Aortic smooth muscle cell (primary cell): ENCODE measurements at places on chromosomes 6 and 20. TPM values are rescaled to one million over a fixed set of nuclear protein-coding genes. Genes with fewer than 3 reads are reported as not detected.

Gene SMLR1
- total RNA-seq, result not detected in 2 replicates

Gene TLDC2
- total RNA-seq, result 0.13 and 0.19 TPM in 2 replicates

Gene OXT
- total RNA-seq, result not detected in 2 replicates

Gene OLIG3
- 0.06 TPM in 1 of 2 replicates, not detected in the other for total RNA-seq

Gene DSP
- total RNA-seq, result 0.25 and 0.53 TPM in 2 replicates

Gene FUT9
- total RNA-seq, result not detected in 2 replicates

Gene DOP1A
- total RNA-seq, result 30.6 and 36.1 TPM in 2 replicates

Gene TNNC2
- total RNA-seq, result 1.4 and 1.5 TPM in 2 replicates

Gene SCUBE3
- 2.5 and 9.2 TPM in 2 replicates for total RNA-seq

Gene CD24
- 0.26 and 0.37 TPM in 2 replicates for total RNA-seq

Gene BNIP5
- not detected in 2 replicates for total RNA-seq

Gene LRFN2
- not detected in 2 replicates for total RNA-seq

Gene MC3R
- not detected in 2 replicates for total RNA-seq

Gene SLC26A8
- 0.26 and 0.31 TPM in 2 replicates for total RNA-seq

Gene COX7A2
- 122 and 170 TPM in 2 replicates for total RNA-seq

Gene SLC22A16
- not detected in 2 replicates for total RNA-seq

Gene ULBP1
- under 0.01 and 0.06 TPM in 2 replicates for total RNA-seq

Gene IRF4
- under 0.01 TPM in 1 of 2 replicates, not detected in the other for total RNA-seq

Gene COL9A1
- total RNA-seq, result not detected in 2 replicates

Gene TRAPPC3L
- 0.12 and 0.13 TPM in 2 replicates for total RNA-seq

Gene SEC63
- total RNA-seq, result 21.0 and 29.3 TPM in 2 replicates

Gene CFAP206
- 0.31 and 0.79 TPM in 2 replicates for total RNA-seq

Gene KCNK16
- not detected in 2 replicates for total RNA-seq

Gene SYNDIG1
- 3.2 and 5.1 TPM in 2 replicates for total RNA-seq

Gene TCP11
- 0.13 and 0.25 TPM in 2 replicates for total RNA-seq

Gene COL10A1
- under 0.01 TPM in 1 of 2 replicates, not detected in the other for total RNA-seq

Gene TMC2
- total RNA-seq, result not detected in 2 replicates

Gene MYLK2
- total RNA-seq, result 0.13 and 0.19 TPM in 2 replicates

Gene PLTP
- 32.0 and 41.9 TPM in 2 replicates for total RNA-seq

Gene JPH2
- 0.13 and 0.37 TPM in 2 replicates for total RNA-seq

Gene SRXN1
- 42.8 and 61.2 TPM in 2 replicates for total RNA-seq

Gene ABHD16B
- total RNA-seq, result not detected in 2 replicates

Gene TNXB
- total RNA-seq, result 33.9 and 58.7 TPM in 2 replicates

Gene PTCRA
- total RNA-seq, result 0.12 TPM in 1 of 2 replicates, not detected in the other

Gene HLA-DQA1
- total RNA-seq, result 0.40 TPM in 1 of 2 replicates, not detected in the other

Gene CST5
- not detected in 2 replicates for total RNA-seq

Gene APOBEC2
- not detected in 2 replicates for total RNA-seq

Gene HDGFL1
- not detected in 2 replicates for total RNA-seq

Gene CLVS2
- not detected in 2 replicates for total RNA-seq

Gene RTN4IP1
- total RNA-seq, result 4.7 and 6.7 TPM in 2 replicates

Gene FAM50B
- total RNA-seq, result 8.7 and 11.0 TPM in 2 replicates
